ENCODE measurements at places on chromosomes 16 and 17.
A peak's percentile ranks its signal among the peaks of the same experiment; 100 is the strongest.

- no peak for DNase-seq
Measured at GRCh38 chr17:74691151-74691550, 21.6 kb downstream of the CD300LF start.

DNA sequence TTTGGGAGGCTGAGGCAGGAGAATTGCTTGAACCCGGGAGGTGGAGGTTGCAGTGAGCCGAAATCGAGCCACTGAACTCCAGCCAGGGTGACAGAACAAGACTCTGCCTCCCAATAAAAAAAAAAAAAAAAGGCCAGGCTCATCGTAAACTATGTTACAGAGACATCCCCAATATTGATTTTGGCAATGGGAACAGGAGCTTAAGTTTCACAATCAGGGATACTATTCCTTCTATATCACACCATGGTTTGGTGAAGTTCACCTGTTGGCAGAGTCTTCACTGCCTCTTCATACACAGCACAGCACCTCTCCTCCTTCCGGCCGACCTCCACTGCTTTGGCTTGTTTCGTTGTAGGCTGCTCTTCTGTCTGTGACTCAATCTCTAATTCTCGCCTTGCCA is 21.2 kb downstream of the UTP6 start:
- DNase-seq, result no peak

DNA sequence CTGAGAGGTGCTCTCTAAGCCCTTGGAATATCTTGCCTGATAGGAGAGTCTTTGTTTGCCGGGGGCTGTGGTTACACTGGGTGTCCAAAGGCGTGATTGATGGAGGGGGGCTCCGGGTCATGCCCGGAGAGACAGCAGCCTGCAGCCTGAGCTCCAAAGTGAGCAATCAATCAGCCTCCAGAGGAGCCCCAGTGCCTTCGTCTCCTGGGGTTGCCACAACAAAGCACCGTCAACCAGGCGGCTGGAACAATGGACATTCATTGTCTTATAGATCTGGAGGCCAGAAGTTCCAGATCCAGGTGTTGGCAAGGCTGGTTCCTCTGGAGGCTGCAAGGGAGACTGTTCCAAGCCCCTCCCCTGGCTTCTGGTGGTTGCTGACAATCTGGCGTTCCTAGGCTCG is 24.0 kb upstream of the GINS2 start:
- DNase-seq, result no peak

DNA sequence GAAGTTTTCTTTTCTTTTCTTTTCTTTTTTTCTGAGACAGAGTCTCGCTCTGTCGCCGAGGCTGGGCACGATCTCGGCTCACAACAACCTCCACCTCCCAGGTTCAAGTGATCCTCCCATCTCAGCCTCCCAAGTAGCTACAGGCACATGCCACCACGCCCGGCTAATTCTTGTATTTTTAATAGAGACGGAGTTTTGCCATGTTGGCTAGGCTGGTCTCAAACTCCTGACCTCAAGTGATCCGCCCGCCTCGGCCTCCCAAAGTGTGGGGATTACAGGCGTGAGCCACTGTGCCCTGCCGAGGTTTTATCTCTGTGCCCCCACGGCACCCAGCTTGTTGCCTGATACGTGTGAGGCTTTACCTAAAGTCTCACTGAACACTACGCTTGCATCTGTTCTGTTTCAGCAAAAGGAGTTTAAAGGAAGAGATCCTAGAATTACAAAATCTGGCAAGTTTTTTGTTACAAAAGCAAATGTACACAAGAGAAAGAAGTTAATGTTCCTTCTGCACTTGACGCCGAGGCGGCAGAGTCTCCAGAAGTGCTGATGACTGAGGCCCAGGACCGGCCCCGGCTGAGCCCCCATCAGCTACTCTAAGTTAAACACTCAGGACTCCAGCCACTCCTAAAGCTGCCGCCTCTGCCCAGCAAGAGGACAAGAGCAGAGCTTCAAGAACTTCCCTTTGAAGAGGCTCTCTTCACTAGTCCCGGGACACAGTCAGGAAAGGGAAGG is 9.2 kb downstream of the ABCA3 start:
- no peak for DNase-seq

DNA sequence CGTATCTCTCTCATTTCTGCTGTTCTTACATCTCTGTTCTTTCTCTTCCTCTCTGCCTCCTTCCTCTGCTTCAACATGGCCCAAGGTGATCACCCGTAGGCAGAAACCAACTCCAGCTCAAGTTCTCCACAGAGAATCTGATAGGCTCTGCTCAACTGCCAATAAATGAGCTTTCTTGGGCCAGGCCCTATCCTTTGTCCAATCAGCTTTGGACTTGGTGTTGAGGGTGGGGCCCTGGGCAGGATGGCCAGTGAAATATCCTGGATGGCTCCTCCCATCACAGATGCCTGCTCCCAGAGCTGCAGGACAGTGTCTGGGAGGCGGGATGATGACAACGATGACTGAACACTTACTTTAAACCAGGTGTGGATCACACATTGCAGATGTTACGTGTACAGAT is 17.4 kb upstream of the BRD7 start:
- DNase-seq, result no peak

DNA sequence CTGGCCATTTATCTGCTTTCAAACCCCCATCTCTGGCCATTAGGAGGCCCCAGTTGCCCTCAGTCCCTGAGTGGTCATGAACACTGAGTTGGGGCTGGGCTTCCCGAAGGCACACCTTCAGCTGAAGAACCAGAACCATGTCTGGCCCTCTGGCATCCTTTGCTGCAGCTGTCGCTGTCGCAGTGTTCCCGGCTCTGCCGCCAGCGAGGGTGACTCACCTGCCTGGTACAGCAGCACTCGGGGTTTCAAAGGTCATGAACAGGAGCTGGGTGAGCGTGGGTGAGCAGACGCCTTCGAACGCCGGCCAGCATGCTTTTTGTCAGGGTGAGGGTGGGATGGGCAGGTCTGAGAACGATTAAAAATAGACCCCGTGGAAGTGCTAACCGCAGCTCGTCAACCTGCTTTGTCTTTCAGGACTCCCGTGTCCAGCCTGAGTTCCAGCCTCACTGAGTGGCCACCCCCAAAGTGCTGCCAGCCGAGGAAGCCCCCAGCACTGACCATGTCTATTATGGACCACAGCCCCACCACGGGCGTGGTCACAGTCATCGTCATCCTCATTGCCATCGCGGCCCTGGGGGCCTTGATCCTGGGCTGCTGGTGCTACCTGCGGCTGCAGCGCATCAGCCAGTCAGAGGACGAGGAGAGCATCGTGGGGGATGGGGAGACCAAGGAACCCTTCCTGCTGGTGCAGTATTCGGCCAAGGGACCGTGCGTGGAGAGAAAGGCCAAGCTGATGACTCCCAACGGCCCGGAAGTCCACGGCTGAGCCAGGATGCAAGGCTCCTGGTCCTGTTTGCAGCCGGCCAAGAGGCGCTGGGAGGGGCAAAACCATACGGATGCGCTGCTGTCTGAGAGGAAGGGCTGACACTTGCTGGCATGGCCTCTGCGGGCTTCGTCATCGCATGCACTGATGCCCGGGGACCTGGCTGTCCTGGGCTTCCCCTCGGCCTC is 7.6 kb downstream of the SNN start:
- DNase-seq, result peak; percentile 31

GRCh38 chr17:69857412-69857835 is 217.6 kb upstream of the KCNJ16 start:
- peak; percentile 5 for DNase-seq

DNA sequence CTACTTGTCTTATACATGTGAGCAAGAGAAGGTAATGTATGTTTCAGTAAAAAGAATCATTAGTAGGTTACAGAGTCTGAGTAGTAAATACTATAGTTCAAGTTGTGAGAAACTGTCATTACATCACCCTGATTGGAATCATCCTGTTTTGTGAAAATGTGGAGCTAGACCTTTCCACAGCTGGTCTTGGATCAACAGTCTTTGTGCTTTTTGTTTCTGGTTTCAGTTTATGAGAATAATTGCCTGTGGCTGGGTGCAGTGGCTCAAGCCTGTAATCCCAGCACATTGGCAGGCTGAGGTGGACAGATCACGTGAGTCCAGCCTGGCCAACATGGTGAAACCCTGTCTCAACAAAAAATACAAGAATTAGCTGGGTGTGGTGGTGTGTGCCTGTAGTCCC is 19.7 kb upstream of the SHISA9 start:
- no peak for DNase-seq

GRCh38 chr16:71368958-71369357 is 10.4 kb downstream of the CALB2 start:
- DNase-seq, result no peak

DNA sequence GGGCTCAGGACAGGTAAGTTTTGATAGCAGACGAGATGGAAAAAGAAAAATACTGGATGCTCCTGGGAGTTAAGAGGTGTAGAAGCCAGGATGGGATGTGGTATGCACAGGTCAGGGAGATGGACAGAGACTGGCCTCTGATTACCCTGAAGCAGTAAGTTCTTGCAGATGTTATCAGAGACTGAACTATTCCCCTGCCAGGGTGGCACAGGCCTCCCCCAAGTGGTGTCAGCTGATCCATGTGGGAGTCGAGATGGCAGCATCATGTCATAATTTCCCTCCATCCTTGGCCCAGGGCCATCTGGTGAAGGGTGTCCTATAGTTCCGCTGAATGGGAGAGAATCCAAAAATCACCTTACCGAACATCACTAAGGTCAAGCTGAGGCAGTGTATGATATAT is 14.1 kb upstream of the NKD1 start:
- no peak for DNase-seq

DNA sequence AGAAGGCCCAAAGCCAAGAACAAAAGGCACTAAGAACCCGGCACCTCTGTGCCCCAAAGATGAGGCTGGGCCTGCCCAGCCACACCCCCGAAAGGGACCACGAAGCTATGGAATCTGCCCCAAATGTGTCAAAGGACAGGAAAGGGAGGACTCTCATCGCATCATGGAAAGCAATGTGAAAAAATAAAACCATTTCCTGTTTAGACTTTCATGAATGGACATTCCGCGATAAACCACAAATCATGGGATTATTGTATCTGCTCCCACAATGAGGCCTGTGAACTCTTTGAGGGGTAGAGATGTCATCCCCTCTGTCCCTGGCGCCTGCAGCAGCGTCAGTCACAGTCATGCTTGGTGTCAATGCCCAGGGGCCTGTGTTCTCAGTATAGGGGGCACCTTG is 135.0 kb downstream of the COPRS start:
- DNase-seq, result no peak

GRCh38 chr16:46885960-46886763 is 2.0 kb downstream of the GPT2 start:
- DNase-seq, result peak; percentile 56

DNA sequence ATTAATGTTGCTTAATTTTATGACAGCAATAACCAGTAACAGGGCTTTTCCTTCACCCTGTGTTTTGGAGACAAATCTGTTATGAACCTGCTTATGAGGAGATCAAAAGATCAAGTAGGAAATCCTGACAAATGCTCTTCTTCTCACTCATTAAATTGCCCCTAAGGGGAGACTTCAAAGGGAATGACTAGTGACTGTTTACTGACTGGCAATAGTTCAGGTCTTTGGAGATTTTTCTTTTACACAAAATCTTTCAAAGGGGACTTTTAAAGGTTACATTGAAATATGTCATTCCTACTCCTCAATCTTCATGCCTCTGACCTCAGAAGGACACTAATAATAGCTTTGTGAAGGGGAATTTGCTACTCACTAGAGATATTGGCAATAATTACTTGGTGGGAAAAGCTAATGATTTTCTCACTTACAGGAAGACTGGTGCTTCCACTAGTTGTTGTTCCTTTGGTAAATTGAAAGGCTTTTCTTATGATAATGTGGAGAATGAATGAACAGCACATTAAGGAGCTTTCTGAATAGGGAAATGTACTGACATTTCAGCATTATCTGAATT is 292.9 kb upstream of the CA10 start:
- DNase-seq, result no peak

DNA sequence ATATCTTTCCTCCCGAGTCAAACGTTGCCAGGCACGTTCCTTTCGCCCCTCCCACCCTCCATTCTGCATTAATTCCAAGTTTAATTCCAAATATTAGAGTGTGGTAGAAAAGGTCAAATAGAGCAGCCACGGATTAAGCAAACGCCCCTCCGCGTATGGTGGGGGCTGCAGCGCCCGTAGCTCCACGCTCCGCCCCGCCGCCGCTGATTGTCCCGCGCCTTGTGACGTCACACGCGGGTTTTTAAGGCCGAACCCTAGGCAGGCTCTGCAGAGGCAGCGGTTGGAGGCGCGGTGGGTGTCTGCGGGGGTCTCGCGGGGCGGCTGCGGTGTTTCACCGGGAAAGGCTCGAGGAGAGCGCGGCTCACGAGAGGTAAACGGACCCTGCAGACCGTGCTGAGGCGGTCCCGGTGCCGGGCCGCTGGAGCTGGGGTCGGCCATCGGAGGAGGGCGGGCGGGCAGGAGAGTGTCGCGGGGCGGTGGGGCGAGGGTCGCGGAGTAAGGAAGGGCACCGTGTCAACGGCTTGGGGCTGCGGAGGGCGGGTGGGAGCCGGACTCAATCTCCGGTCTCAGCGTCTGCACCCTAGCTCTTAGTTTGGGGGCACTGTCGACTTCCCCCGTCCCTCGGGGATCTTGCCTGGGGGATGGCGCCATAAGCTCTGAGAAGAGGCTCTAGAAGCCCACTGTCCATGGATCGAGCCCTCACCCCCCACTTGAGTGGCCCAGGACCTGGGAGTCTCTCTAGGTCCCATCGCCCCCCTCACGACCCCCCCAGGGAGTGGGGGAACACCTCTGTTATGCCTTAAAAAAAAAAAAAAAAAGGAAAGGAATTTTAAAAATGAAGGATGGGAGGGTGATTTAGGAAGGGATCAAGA is at the start of gene ARL4D:
Gene ARL4D, plus strand, starts transcription at position 270 of the 872 bp plus-strand sequence. CDS start 740 bp downstream, outside the sequence.
- DNase-seq, result no peak

GRCh38 chr17:16975744-16976625 is 4.1 kb upstream of the TNFRSF13B start:
- DNase-seq, result no peak

DNA sequence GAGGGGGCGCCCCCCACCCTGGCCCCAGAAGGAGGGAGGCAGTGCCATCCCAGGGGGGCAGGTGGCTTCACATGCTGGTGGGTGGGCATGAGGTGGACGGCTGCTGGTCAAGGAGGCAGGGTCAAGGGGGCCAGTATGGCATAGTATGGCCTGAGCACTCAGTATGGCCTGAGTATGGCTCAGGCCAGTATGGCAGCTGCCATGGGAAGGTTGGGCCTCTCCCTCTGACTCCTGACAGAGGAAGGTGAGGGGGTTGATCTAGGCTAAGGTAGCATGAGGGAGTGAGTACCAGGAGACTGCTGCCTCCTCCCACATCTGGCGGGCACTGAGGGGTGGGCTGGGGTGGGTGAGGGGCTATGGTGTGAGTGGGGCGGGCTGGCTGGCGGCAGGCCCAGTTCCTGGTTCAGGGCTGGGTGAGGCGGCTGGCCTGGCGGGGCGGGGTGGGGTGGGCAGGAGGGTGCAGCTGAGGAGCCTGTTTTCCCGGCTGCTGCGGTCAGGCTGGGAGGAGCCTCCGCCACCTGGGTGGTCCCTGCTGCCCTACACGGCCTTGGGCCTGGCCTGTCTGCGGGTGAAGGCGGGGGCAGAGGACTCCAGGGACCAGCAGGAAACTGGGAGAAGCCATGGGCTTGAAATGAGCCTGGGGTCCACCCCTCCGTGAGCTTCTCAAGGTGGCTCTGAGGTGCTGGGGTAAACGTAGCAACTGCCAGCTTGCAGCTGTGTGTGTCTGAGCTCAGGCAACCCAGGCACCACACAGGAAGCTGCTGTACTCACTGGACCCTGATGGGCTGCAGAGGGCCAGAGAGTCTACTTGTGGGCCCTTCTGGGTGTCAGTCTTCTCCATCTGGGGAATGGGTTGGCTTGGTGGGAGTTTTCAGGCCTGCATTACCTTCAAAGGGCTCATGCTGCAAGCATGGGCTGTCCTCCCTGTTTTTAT is 57.0 kb downstream of the RAI1 start:
- DNase-seq, result no peak

Measured in RKO (cell line).